Iris pigment epithelial cell (primary cell): ENCODE measurements at places on chromosomes 16 and 17.
A peak's percentile ranks its signal among the peaks of the same experiment; 100 is the strongest.

- DNase-seq, result peak; percentile 64
Observed at GRCh38 chr16:48426244-48427141, 41.3 kb upstream of the SIAH1 start.

GRCh38 chr17:29076722-29077121 lies 33.8 kb downstream of the PIPOX start:
- no peak for DNase-seq

- DNase-seq, result no peak
Observed at GRCh38 chr17:38656959-38657823, 17.6 kb downstream of the EPOP start.

- DNase-seq, result peak; percentile 70
Observed at GRCh38 chr17:78986649-78987328, 7.1 kb upstream of the LGALS3BP start.

DNA sequence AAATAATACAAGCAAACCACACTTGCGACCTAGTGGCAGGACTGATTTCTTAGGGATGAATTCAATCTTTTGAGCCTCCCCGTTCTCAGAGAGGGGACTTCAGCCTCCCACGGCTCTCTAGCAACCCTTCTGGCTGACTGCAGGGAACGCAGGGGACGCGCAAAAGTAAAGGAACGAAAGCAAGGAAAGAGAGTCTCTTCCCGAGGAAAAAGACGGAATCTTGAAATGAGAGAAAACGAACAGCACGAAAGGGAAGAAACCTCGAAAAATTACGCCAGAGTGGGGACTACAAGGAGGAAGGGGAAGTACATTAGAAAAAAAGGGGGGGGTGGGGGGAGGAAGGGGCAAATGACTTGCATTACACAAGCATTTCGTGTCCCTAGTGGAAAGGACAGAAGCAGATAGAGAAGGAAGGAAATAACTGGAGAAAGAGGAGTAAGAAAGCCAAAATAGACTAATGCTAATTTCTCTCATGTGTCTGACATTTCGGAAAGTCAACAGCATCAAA lies 1.2 kb downstream of the GRB2 start:
- peak; percentile 84 for DNase-seq

- DNase-seq, result no peak
Observed at GRCh38 chr17:54979657-54980056, 11.1 kb downstream of the STXBP4 start.

- no peak for DNase-seq
Observed at GRCh38 chr16:30556125-30556473, 2.1 kb downstream of the ZNF764 start.
